Fibroblast of skin of left quadriceps (primary cell): ENCODE measurements at places on chromosomes 3 and 15.

GRCh38 chr3:8709801-8710507 is 23.6 kb upstream of the CAV3 start:
- no peak for DNase-seq

GRCh38 chr15:80536231-80536630 is 132.0 kb downstream of the ARNT2 start:
- no peak for DNase-seq

GRCh38 chr15:100887211-100887913 is 7.7 kb downstream of the ALDH1A3 start:
- DNase-seq, result no peak

DNA sequence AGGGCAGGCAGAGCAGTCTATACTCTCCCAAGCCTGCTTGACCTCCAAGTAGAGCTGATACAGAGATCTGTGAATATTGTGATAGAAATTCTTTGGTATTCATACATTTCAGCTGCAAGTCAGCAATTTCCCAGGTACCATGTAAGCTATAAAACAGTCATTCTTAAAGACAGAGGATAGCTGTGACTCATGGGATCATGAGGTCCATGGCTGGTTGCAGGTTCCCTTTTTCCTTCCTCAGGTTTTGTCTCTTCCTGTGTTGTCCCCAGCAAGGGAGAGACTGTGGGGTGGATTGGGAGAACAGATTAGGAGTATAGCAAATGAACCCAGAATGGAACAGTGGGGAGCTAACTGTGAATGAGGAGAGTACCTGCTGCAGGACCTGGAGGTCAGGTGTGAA is 5.4 kb upstream of the P4HTM start:
- no peak for DNase-seq

DNA sequence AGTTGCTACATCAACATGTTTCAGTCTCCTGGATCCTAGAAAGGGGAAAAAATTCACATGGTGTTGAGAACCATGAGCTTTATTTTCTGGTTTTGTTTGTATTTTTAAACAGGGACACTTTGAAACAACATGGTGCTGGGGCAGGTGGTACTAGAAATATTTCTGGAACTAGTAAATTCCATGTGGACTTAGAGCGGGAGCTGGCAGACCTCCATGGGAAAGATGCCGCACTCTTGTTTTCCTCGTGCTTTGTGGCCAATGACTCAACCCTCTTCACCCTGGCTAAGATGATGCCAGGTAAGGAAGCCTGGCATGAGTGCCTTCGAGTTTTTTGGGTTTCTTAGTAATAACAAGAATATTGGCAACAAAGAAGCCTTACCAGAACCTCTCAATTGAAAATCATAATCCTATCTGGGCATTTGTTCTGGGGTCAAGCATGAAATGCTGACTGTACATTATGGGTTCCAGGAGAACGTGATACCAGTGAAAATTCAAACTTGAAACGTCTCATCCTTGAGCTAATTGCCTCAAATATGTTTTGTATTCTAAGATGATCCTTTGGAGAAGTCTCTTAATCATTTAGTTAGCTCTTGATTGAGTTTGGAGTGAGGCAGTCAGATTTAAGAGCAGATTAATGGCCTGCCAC is 7.9 kb downstream of the ALAS1 start:
- no peak for DNase-seq

- peak; percentile 31 for DNase-seq
Observed at GRCh38 chr15:59691194-59691805, 2.2 kb upstream of the BNIP2 start.

DNA sequence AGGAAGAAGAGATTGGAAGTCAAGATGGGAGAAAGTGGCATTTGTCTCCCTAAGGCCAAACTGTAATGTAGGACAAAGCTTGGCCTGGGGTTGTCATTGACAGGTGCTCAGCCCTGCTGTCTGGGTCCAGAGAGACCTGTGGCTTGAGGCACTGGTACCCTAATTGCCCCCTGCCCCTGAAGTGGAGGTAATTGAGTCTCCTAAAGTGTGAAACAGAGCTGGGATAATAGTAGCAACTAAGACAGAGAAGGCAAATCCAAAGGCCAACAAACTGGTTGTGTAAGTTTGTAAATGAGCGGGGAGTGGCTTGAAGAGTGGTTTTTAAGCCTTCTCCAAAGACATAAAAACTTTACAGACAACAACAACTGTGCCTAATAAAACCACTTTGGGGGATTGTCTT is 264.2 kb upstream of the ROPN1 start:
- no peak for DNase-seq

- DNase-seq, result no peak
Observed at GRCh38 chr3:191320316-191320715, 8.9 kb upstream of the CCDC50 start.

GRCh38 chr3:31369637-31370379 is 162.9 kb upstream of the STT3B start:
- peak; percentile 19 for DNase-seq

- no peak for DNase-seq
Observed at GRCh38 chr3:151875759-151876158, 2.3 kb downstream of the SUCNR1 start.

DNA sequence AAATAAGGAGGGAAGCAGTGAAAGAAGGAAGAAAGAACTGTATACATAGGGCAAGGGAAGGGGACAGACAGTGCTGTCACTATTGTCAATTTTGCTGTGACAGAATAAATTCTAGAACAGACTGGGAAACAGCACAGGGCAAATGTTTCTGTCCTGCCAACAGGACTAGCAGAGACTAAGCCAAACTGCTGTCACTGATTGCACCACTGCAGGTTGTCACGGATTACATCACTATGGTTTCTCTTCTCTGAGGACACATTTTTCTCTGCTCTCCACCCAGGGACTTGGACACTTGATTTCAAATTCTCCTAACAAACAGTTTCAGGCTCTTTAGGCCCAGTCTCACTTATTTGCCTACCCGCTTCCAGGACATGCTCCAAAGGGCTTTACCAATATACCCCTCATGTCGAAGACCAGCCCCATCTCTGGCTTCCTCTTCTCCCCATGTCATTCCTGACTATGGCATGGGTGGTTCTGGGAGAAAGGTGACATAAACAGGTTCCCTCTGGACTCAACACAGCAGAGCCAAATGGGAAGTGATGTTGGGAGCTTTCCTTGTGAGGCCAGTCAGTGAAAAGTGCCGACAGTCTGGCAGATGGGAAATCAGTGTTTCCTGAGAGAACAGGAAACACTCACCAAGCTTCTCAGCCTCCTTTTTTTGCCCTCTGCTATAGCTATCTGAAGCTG is 70.2 kb upstream of the ST3GAL6 start:
- no peak for DNase-seq

DNA sequence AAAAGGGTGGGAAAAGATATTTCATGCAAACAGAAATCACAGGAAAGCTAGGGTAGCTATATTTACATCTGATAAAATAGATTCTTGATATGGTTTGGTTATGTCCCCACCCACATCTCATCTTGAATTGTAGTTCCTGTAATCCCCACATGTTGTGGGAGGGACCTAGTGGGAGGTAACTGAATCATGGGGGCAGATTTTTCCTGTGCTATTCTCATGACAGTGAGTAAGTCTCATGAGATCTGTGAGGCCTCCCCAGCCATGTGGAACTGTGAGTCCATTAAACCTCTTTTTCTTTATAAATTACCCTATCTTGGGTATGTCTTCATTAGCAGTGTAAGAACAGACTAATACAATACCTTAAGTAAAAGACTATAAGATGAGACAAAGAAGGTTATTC is 558.1 kb downstream of the RSL24D1 start:
- no peak for DNase-seq

DNA sequence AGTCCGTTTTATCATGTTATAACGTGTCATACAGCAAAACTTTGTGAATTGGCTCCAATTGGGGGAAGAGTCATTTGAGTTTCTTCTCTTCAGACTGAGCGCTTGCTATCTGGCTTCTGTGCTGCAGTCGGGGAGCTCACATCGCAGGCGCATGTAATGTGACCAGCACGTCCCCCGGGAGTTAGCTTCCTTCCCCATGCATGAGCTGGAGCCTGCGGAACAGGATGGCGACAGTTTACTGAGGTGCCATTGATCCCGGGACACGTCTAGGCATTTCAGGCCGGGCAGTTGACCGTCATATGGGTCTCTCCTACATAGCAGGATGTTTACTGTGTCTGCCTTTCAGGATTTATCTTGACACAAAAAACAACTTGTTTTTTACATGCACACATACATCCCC is 44.8 kb downstream of the CMTM8 start:
- no peak for DNase-seq

DNA sequence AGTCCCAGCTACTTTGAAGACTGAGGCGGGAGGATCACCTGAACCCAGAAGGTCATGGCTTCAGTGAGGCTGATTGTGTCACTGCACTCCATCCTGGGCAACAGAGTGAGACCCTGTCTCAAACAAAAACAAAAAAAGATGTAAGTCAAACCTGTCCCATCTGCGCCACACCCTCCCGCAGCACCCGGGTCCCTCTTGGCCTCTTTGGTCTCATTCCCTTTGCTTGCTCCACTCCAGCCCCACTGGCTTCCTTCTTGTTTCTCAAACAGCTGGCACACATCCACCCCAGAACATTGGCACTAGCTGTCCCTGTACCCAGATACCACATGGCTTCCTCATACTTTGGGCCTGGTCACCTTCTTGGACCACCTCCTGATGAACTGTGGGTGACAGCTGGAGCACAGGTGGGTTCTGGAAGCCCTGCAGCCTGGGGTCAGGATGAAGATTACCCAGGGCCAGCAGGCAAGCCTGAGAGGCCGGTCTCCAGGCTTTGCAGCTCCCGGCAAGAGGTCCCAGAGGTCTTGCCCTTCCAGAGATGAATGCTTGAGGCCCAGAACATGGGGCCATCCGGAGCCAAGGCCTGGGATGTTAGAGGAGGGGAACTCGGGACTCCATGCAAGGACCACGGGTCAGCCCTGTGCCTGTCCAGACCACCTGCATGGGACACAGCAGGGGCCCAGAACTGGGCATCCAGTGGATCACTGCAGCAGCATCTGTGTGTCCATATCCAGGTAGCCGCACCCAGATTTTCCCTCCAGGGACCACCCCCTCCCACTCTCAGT is 10.9 kb upstream of the GATA2 start:
- no peak for DNase-seq

- DNase-seq, result no peak
Observed at GRCh38 chr3:18113417-18113816, 311.7 kb downstream of the SATB1 start.

- no peak for DNase-seq
Observed at GRCh38 chr3:25046911-25047771, 380.9 kb upstream of the RARB start.

DNA sequence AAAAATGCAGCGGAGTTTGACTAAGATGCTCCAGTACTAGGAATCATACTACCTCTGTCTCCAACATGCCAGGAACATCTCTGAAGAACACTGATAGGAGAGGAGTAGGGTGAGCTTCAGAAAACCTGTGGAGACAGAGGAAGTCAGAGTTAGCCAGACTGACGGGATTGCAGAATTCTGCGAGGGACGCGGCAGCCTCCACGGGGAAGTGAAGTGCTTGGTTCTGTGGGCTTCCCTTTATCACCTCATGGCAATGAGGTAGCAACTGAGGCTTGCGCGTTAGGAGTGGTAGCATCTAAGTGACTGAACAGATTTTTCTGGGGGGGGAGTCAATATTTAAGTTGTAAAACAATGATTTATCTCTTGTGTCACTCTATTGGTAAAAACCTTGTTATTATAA is 226.3 kb downstream of the MCTP2 start:
- no peak for DNase-seq

- no peak for DNase-seq
Observed at GRCh38 chr3:180457225-180457624, 144.7 kb upstream of the TTC14 start.

GRCh38 chr3:182414586-182414985 is 378.7 kb upstream of the ATP11B start:
- peak; percentile 0 for DNase-seq

DNA sequence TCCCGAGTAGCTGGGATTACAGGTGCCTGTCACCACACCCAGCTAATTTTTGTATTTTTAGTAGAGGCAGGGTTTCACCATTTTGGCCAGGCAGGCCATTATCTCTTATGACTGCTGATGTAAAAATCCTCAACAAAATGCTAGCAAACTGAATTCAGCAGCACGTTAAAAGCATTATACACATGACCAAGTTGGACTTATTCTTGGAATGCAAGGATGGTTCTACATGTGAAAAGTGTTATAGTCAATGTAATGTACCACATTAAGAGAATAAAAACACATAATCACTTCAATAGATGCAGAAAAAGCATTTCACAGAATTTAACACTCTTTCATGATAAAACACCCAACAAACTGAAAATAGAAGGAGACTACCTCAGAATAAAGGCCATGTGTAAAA is 20.2 kb downstream of the RNF13 start:
- DNase-seq, result no peak

DNA sequence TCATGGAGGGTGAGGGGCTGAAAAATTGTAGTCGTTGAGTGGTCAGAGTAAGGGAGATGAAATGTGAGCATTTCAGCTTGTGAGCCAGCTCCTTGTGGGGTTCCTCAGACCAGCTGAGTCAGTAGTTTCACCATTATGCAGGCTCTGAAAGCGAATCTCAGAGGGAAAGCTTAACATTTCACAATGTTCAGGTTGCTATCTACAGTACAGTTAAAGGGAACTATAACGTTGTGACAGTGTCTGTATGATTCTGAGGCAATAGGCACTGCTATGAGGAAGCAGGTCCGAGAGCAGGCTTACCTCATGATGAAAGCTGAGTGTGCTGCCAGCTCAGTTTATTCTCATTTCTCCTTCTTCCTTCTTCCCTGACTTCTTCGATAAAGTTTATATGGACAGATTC is 469.6 kb downstream of the EDEM1 start:
- DNase-seq, result no peak

DNA sequence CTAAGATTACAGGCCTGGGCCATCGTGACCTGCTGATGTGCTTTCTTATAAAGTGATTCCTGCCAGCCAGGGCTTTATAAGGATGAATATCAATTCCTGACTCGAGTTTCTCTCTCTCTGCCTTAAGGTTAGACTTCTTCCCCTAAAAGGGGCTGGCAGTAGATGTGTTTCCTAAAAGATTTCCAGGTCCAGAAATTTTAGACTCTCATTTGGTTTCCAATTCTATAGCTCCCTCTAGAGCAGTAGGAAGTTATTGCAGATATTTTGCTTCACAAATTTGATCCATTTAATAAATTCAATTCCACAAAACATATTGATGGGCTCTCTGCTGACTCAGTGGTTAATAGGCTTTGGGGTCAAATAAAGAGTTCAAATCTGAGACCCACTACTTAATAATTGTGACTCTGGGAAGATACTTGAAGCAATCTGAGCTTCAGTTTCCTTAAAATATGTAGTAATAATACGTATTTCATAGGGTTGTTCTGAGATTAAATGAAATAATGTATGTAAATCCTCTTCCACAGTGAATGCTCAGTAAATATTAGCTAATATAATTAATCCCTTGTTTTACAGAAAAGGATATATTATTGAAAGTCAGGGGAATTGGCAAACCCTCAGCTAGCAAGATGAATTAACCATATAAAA is 2.1 kb downstream of the TRIM69 start:
- peak; percentile 41 for DNase-seq

GRCh38 chr3:153180860-153181372 is 18.9 kb downstream of the RAP2B start:
- no peak for DNase-seq

DNA sequence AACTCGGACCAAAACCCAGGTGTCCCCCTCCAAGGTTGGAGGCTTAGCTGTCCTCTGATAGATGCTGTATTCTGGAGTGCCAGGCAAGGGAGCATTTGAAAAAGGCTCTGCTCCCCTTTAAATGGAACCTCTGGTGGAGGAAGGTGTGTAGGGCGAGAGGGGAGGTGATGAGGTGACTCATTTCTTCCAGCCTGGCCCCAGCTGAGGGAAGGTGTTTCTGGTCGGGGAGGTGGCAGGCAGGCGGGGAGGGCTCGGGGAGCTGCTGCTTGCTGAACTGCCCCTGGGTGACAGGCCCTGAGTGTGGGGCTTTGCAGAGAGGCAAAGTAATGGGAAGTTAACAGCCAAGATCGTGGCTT is 18.8 kb downstream of the PSTPIP1 start:
- DNase-seq, result no peak
